ENCODE measurements at places on chromosomes 13 and 19.
A peak's percentile ranks its signal among the peaks of the same experiment; 100 is the strongest.

GRCh38 chr13:98486412-98486811 lies 90.5 kb downstream of the STK24 start:
- no peak for DNase-seq

GRCh38 chr13:90872491-90873025 lies 474.9 kb upstream of the MIR17HG start:
- DNase-seq = no peak

- peak; percentile 20 for DNase-seq
Observed at GRCh38 chr19:37654629-37655300, 500 bp downstream of the ZFP30 start.

GRCh38 chr13:75986818-75987217 lies 350.7 kb downstream of the LMO7 start:
- no peak for DNase-seq

GRCh38 chr13:97067017-97067895 lies 73.0 kb upstream of the OXGR1 start:
- DNase-seq = no peak

DNA sequence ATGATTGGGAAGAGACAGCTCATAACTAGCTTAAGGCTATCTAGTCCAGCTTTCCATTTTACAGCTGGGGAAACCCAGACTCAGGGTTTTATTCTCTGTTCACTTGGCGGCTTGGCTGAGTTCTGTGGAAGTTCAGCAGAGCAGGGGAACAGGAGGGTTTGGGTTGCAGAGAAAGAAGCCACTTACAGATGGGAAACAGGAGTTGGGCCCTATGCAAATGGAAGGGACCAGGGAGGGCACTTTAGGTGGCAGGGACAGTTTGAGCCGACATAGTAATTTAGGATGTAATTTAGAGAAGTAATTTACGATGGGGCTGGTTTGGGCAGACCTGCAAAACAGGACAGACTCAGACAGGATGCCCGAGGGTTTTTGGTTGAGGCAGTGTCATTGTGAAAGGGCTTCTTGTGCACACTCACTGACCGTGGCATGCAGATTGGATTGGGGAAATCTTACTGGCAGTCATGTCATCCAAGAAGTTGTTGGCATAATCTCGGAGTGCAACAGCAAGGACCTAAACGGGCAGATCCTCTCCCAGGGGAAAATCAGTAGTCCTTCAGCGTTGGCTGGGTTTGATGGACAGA lies 47.3 kb upstream of the GPR183 start:
- no peak for DNase-seq

- DNase-seq = no peak
Observed at GRCh38 chr13:28475916-28476725, 18.8 kb downstream of the FLT1 start.

GRCh38 chr13:46315491-46316075 lies 71.5 kb downstream of the RUBCNL start:
- no peak for DNase-seq

- no peak for DNase-seq
Observed at GRCh38 chr13:31769575-31769974, 30.2 kb downstream of the RXFP2 start.

- no peak for DNase-seq
Observed at GRCh38 chr13:51541037-51541436, 43.2 kb upstream of the WDFY2 start.

GRCh38 chr19:14770944-14771839 lies 7.2 kb downstream of the ADGRE2 start:
- DNase-seq = no peak

DNA sequence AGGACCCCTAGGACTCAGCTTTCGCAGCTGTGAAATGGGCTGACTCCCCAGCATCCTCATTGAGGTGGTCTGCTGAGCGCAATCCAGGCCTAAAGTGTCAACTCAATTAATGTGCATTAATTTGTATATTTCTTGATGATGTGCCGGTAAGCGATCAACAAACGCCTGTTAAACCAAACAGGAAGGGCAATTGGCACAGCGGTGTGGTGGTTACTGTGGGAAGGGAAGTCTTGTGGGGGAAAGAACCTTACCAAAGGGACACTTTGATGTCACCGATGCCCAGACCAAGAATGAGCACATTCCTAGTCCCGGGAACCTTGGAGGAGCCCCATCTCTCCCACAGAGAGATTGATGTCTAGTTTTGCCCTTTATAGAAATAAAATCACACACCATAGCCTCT lies 1.6 kb downstream of the JAK3 start:
- no peak for DNase-seq

- DNase-seq = no peak
Observed at GRCh38 chr19:55186080-55186479, 6.0 kb upstream of the SYT5 start.

DNA sequence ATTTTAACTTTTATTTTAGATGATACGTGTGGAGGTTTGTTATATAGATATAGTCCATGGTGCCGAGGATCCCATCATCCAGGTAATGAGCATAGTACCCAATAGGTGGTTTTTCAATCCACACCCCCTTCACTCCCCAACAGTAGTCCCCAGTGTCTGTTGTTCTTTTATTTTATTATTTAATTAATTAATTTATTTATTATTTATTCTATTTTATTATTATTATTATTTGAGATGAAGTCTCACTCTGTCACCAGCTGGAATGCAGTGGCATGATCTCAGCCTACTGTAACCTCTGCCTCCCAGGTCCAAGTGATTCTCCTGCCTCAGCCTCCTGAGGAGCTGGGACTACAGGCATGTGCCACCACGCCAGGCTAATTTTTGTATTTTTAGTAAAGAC lies 2086.2 kb downstream of the PCDH9 start:
- DNase-seq = no peak

DNA sequence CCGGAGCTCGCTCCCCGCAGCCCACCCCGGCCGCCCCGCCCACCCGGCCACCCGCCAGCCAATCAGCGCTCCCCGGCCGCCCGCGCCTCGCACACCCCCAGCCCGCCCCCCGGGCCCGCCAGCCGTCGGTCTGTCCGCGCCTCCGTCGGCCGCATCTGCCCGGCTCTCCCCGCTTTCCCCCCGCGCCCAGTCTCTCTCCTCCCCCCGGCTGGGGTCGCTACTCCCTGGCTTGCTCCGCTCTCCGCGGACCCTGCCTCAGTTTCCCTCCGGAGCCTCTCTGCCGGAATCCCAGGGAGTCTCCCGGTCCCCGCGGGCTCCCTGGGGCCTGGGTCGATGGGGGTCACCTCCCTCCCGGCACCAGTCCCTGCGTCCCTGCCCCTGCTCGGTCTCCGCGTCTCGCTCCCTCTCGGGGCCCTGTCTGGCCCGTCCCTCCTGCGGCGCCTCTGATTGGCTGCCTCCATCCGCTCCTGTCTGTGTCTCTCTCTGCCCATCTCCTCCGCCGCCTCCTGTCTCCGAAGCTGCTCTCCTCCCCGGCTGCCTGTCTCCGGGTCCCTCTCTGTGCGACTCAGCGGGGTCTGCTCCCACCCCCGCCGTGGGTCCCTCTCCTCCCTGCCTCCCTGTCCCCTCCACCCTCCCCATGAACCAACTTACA lies 484 bp downstream of the IL11 start:
- DNase-seq = peak; percentile 83

DNA sequence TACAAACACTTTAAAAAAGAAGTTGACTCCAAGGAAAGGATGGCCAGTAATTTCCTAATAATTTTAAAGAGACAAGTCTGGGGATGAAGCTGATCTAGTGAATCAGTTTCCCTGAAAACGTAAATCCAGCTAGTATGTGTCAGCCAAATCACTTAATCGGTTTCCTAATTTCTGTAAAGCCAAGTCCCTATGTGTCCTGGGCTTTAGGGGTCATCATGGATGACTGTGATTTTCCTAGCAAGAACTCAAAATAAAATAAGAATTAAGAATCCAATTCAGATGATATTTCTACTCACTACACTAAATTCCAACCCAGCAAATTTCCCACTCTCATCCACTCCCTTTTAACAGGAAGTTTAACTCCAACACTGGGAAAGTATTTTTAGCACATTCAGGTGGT lies 35.9 kb downstream of the ELF1 start:
- no peak for DNase-seq

DNA sequence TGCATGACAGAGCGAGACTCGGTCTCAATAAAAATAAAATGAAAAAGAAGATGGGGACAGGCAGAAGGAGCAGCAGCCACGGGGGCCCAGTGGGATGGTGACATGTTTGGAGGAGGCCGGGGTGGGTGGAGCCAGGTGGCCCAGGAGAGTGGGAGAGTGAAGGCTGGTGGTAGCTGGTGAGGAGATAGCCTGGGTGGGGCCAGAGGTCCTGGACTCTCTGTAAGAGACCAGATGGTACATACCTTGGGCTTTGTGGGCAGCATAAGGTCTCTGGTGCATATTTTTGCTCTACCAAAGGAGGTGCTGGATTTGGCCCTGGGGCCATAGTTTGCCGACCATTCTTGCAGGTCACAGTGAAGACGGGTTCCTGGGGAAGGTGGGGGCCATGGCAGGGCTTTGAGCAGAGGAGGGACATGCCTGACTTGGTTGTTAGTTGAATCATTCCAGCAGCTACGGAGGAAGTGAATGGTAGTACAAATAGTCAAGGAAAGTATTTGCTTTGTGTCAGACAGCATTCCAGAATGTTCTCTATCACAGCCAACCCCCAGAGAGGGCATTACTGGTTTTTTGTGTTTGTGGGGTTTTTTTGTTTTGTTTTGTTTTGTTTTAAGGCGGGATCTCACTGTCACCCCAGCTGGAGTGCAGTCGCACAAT lies 69.1 kb downstream of the ARHGEF18 start:
- no peak for DNase-seq

GRCh38 chr13:36819739-36820090 lies 693 bp downstream of the RFXAP start:
- no peak for DNase-seq

DNA sequence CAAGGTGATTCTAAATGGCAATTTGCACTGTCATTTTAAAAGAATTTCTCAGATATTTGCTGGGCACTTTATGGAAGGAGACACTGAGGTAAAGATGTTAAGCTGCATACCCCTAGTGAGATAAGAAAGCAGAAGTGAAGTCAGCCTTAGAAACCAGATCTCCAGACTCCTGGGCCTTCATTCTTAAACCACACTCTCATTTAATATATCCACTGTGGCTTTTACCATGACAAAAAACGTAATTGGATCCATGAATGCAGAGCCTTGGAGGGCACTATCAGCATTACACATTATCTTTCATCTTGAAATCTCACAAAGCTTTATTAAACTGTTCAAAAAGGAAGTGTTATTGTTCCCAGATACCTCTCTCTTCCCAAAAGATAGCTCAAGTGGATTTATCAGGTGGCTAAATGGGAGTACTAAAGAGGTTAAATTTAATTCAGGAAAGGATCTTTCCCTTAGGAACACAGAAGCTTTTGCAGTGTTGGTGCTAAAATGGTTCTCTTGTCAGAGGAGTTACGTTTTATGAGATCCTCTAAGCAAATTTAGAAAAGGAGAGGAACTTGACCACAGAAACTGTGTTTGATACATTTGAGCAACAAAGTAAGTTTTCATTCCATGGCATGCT lies 1060.4 kb downstream of the EFNB2 start:
- DNase-seq = no peak

DNA sequence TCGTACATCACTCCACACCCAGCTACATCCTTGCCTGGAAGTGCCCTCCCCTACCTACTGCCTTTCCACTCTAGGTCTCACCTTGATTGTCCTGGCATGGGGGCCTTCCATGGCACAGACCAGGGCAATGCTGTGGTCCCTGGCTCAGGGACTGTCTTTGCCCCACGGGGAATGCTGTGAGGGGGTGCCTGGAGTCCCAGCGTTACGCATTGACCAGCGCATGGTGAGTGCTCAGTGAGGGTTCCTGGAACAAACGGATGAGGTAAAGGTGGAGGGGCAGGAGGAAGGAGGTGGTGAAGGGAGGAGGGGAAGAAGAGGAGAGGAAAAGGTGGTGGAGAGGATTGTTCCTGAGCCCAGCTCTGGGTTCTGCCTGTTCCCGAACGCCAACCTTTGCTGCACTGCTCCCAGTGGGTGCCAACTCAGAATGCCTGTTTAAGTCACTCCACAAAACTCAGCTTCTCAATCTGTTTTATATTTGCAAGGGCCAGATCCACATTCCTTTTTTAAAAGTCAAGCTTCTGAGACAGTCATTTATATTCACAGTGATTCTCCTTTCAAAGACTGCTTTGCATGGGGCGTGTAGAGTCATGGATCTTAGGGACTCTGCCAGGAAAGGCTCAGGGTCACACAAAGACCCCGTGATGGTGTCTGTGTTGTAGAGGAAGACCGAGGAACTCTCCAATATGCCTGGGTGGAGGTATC lies 40.8 kb downstream of the CHST8 start:
- no peak for DNase-seq

- DNase-seq = no peak
Observed at GRCh38 chr13:112887151-112887550, 81.9 kb upstream of the MCF2L start.

GRCh38 chr13:54750521-54750920 lies 1721.9 kb downstream of the OLFM4 start:
- DNase-seq = no peak

- DNase-seq = no peak
Observed at GRCh38 chr19:2453431-2454025, 3.2 kb downstream of the LMNB2 start.

GRCh38 chr13:113537909-113538688 lies 46.5 kb upstream of the TFDP1 start:
- DNase-seq = no peak

- no peak for DNase-seq
Observed at GRCh38 chr13:30755678-30756077, 20.3 kb downstream of the ALOX5AP start.

GRCh38 chr19:47445527-47445926 lies 26.2 kb downstream of the SLC8A2 start:
- no peak for DNase-seq

DNA sequence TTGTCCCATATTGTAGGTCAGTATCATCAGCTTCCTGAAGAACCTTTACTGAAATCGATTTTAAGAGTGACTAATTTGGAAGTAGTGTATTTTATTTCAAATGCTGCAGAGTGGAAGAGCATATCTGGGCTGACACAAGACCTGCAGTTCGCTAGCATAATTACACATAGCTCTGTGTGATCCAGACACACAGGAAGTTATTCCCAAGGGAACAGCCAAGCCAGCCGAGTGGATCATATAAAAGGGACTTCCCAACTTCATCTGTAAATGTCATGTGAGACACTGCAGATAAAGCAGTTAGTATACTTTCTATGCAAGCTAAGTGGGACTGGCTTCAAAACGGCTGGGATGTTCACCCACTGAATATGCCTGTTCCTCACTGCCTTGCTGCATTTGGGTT lies 760.4 kb downstream of the SLITRK1 start:
- DNase-seq = no peak

DNA sequence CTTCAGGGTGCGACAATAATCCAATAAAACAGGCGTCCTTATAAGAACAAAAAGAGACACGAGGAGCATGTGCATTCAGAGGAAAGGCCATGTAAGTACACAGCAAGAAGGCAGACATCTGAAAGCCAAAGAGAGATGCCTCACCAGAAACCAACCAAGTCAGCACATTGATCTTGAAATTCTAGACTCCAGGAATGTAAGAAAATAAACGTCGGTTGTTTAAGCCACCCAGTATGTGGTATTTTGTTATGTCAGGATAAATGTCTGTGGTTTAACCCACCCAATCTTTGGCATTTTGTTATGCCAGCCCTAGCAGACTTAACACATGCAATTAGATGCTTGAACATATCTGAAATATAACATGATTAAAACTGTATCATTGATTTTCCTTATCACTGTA lies 452.0 kb downstream of the SLITRK6 start:
- DNase-seq = peak; percentile 15

GRCh38 chr13:100738176-100738855 lies 63.7 kb upstream of the TMTC4 start:
- DNase-seq = no peak

- DNase-seq = peak; percentile 55
Observed at GRCh38 chr13:43132257-43132656, 108.9 kb downstream of the DNAJC15 start.

Measured in HTR-8/SVneo (cell line).